Bone marrow (tissue), 2 donors: ENCODE measurements at places on chromosomes 4 and X.

- DNase-seq = no peak
Observed at GRCh38 chr4:48333587-48333986, 7.7 kb upstream of the SLAIN2 start.

DNA sequence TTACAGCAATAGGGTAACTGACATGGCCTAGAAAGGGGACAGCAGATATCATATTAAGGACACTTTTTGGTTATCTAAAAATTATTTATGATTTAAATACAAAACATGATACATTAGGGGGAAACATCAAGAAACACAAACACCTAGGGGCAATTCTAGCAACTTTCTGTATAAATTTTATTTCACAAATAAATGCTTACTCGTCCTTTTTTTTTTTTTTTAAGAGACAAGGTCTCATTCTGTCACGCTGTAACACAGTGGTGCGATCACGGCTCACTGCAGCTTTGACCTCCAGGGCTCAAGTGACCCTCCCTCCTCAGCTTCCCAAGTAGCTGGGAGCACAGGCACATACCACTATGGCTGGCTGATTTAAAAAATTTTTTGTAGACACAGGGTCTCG lies 151.8 kb upstream of the BCOR start:
- no peak for DNase-seq

- DNase-seq = no peak
Observed at GRCh38 chrX:12820737-12821136, 29.5 kb downstream of the PRPS2 start.

GRCh38 chr4:22504447-22504846 lies 11.4 kb downstream of the ADGRA3 start:
- DNase-seq = no peak

GRCh38 chr4:87281603-87282002 lies 41.1 kb downstream of the HSD17B13 start:
- no peak for DNase-seq

GRCh38 chr4:176882206-176882605 lies 89.5 kb upstream of the VEGFC start:
- no peak for DNase-seq

- no peak for DNase-seq
Observed at GRCh38 chr4:72970756-72971155, 98.8 kb downstream of the COX18 start.

GRCh38 chrX:135273162-135273561 lies 21.3 kb downstream of the ETDA start:
- DNase-seq = no peak

- no peak for DNase-seq
Observed at GRCh38 chrX:154799556-154800348, 5.5 kb downstream of the MPP1 start.

DNA sequence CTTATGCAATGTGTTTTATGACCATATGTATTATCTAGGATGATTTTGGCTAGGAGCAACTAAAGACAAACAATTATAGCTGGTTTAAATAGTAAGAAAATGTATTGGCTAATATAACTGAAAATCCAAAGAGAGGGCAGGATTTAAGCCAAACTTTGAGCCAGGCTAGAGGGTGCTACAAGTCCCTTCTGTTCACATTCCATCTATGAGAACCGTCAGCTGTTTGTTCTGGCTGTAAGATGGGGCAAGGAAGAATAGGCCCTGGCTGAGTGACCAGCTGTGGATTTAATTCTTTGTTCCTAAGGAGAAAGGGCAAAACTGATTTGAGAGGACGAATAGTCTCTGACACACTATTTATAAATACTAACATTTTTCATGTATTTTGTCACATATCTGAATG lies 79.2 kb upstream of the UGT8 start:
- no peak for DNase-seq

DNA sequence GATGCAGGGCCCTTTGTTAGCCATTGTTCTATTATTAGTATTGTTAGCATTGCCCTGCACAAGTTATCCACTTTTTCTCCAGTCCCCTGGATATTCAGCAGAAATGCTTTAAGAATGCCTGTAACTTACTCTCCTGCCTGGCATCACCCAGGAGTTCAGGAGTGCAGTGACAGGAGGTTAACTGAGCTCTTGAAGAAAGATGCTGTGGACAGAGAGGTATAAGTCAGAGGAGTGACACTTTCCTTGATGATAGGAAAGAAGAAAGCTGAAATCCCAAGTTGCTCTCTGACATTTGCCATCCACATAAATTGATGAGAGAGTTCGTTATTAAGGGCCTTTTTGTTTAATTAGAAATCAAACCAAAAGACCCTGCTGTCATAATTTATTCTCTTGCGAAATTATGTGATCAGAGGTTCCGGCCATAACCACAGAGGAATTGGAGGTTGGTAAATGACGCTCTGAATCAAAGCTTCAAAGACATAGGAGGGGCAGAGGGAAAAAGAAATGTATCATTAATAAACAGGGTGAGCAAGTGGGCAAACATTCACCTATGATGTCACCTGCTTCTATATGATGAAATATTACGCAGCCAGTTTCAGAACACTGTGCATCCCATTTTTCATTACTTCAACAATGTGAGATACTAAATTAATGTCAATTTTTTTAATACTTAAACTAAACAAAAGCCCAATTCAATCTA lies 230.2 kb upstream of the JADE1 start:
- DNase-seq = no peak

- DNase-seq = no peak
Observed at GRCh38 chrX:10965174-10965798, 145.8 kb upstream of the HCCS start.

DNA sequence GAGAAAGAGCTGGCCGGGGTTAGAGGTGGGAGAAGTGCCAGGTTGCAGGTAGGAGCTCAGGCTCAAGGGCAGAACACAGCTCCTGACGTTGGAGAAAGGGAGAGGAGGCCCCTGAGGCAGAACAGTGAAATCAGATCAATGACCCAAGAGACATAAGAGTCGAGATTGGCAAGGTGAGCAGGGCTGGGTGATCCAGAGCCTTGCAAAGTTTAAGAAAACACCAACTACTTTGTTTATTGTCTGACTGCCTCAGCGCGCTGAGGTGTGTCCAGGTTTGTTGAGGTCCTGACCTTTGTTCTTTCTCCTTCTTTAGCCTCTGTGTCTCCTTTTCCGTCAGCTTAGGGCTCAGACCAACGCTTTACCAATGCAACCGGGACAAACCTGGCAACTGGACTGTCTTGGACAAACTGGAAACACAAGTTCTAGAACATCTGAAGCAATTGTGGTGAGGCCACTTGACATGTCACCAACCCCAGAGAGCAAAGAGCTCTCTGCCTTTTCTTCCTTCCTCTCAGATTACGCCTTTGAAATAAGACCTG lies 28.3 kb downstream of the CHRNA9 start:
- DNase-seq = no peak

- DNase-seq = no peak
Observed at GRCh38 chr4:180106122-180106521, 2137.1 kb upstream of the TENM3 start.

GRCh38 chrX:25083661-25084060 lies 67.9 kb upstream of the ARX start:
- DNase-seq = no peak

DNA sequence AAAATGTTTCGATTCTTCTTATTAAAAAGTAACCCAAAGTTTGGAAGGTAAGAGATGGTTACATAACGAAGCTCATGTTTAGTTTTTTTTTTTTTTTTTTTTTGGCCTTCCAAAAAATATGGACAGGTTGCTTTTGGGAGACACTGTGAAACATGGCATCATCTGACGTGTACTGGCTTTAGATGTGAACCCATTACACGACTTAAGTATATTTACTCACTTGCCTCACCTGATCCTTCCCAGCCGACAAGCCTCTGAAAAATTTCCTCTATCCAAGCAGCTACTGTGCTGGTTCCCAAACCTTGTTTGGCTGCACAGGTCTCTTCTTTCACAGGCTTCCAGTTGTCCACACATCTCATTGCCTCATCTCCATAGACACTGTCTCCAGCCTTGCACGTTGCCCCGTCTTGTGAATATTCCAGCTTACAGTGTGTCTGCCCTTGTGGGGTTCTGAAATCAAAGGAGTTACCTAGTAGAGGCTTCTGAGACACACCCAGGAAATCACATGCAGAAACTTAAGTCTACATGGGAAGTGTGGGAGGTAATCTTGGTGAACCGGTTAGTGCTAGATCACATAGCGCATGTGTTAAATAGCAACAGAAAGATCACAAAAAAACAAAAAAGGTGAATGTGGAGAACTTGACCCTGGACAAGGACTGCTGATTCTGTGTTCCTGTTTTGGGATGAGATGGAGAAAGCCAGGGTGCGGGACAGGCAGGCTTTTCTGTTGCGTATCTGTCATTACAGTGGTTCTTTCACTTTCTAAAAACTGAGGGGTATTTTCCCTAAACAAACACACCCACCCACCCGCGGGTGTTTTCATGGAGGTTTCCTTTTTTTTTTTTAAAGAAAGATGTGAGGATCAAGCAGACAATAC lies 328.6 kb downstream of the ARHGAP10 start:
- no peak for DNase-seq

GRCh38 chr4:3106339-3107186 lies 32.1 kb downstream of the HTT start:
- peak; percentile 96 for DNase-seq

DNA sequence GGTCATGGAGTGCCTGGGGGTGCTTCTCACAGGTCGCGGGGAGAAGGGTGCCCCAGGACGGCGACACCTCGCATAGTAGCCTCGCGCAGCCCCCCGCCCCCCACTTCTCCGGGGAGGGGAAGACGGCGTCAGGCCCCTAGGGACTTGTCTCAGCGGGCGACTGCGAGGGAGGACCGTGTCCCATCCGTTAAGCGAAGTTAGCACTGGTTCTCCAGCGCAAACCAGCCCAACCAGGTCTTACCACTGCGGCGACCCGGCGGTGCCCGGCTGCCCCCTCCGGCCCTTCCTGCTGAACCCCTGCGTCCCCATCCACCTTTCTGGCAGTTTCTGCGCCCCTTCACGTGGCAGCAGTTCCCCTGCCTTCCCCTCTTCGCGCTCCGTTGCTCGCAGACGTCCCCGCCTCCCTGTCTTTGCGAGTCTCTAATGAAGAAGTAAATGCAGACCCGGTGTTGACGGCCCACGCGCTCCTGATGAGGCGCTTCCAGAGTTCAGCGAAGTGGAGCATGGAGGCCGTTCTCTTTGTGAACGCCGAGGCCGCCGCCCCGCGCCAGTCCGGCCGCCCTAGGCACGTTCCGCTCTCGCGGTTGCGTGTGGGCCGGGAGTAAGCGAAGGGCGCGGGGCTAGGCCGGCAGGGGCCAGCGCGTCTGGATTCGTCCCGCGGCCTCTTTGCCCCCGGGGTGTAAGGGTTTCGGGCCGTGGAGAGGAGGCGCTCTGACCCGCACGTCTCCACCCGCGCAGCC lies 3.0 kb downstream of the SLIT2 start:
- DNase-seq = no peak

- DNase-seq = no peak
Observed at GRCh38 chr4:73387552-73387951, 16.5 kb upstream of the ALB start.

DNA sequence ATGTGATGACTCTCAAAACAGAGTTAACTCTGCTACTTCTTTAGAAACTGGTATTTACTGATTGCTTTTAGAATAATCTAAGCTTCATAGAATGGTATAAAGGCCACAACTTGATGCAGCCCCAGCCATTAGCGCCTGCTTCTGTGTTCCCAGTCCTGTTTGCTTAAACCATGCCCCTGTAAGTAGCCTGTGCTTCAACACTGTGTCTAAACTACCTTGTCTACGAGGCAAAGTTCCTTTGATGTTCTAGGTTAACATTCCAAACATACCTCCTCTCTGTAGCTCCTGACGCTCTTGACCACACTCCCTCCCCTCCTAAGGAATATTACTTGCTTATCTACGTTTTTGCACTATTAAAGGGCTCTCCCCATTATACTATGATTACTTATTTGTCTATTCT lies 352.5 kb upstream of the ADGRL3 start:
- DNase-seq = no peak

GRCh38 chr4:71163317-71163716 lies 169.9 kb downstream of the DCK start:
- no peak for DNase-seq

- no peak for DNase-seq
Observed at GRCh38 chrX:15398874-15399273, 14.7 kb upstream of the VEGFD start.

DNA sequence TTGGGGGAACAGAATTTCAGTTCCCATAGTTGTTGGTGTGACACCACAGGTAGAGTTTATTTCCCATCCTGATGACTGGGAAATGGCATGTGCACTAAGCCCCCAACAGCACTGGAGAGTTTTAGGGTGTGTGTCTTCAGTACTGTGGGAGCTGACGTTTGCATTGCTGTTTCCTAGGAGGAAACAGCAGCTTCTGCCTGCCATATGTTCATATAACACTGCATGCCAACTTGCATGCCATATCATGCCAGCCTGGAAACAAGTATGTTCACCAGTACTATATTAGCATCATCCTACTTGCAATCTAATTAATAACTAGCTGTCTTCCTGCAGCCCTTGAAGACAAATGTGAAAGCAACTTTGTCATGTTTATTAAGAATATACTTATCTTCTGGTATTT lies 58.2 kb downstream of the NAA11 start:
- no peak for DNase-seq

GRCh38 chr4:3341760-3342159 lies 48.9 kb downstream of the RGS12 start:
- DNase-seq = no peak

GRCh38 chr4:80412322-80412721 lies 76.8 kb downstream of the CFAP299 start:
- DNase-seq = no peak

DNA sequence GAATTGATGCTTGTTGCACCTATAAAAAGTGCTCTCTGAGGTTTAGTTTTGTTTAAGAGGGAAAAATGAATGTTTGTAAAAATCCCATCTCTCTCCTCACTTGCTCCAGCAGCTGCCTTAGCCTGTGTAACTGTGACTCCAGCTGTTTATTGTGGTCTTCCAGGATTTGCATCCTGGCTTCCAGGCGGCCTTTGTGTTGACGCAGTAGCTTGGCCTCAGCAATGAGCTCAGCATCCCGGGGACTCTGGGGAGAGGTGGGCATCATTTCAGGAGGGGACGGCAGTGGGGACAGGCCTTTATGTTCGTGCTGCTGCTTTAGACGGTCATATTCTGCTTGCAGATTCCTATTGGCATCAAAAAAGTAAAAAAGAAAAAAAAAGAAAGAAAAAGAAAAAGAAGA lies 75.3 kb upstream of the FTHL17 start:
- no peak for DNase-seq

DNA sequence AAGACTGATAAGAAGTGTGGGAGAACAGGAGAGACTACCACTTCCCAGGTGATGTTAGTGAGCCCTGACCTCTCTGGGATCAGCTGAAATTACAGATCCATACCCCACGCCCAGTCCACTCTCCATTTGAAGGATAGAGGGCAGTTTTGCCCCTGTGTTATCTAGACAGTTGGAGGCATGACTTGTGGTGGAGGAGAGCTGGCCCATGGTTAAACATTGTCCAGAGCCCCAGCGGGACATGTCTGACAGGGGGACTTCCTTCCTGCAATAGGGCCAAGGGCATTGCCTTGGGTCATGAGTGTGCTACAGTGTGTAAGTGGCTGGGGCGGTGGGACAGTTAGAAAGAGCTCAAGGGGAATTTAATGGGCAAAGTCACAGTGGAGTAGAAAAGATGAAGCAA lies 181.1 kb downstream of the MID1IP1 start:
- DNase-seq = no peak

- no peak for DNase-seq
Observed at GRCh38 chrX:81301877-81302276, 100.0 kb downstream of the SH3BGRL start.

- DNase-seq = peak; percentile 41
Observed at GRCh38 chr4:153791746-153792617, 3.1 kb upstream of the SFRP2 start.

- DNase-seq = no peak
Observed at GRCh38 chr4:139833151-139833910, 167.7 kb downstream of the MGST2 start.

GRCh38 chr4:20318001-20318908 lies 66.5 kb downstream of the SLIT2 start:
- DNase-seq = no peak

GRCh38 chr4:47217291-47217690 lies 185.9 kb downstream of the GABRB1 start:
- no peak for DNase-seq
